Caudate nucleus (tissue), 63 donors: ENCODE measurements at places on chromosomes 5 and 9.

DNA sequence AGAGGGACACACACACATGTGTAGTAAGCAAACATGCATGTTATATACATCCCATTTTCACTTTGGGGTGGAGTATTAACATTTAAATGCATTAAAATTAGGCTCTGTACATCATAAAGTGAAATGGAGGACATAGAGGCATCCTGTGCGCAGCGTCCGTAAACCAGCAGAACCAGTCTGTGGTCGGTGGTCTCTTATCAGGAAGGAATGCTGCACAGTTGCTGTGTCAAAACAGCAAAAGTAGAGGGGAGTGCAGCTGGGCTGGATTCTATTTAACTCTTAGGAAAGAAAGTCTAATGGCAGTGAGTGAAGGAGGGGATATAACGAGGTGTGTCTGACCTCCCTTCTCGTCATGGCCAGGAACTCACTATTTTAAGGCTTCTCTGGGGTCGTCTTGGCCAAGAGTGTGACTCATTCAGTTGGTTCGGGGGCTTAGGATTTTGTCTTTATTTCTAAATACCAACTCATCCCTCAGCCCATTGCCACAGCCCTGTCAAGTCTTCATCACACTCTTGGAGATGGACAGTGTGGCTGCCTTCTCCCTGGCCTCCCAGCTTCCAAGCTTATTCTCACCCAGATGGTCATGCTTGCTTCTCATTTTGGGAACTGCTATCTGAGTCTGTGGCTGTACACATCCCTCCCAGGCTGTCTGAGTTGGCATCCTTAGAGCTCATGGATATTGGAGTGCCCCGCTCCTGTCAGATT, 20.1 kb upstream of the CXCL14 start:
- no peak for DNase-seq

DNA sequence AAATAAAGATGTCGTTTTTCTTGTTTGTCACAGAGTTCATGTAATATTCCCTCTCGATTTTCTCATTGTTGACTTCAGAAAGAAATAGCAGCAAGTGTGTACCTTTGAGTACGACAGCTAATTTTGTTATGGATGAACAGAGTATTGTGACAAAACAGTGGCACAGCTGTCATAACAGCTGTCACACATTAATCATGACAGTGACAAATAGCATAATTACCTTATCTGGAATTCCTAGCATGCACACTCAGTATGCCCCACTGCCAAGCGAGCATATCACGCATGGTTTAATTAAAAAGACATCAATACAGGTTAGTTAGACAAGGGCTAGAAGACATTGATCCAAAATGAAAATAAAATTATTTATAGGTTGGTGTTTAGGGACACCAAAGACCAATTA, 375.1 kb downstream of the SPATA31D1 start:
- DNase-seq: no peak

GRCh38 chr9:71675105-71675856, 93.0 kb downstream of the CEMIP2 start:
- no peak for DNase-seq

DNA sequence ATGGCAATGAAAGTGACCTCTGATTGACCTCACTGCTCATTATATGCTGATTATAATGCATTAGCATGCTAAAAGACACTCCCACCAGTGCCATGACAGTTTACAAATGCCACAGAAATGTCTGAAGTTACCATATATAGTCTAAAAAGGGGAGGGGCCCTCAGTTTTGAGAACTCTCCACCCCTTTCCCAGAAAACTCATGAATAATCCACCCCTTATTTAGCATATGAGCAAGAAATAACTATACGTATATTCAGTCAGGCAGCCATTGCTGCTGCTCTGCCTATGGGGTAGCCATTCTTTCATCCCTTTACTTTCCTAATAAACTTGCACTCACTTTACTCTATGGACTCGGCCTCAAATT, 163.1 kb downstream of the ESM1 start:
- DNase-seq: no peak

GRCh38 chr5:67679184-67679841, 482.7 kb upstream of the CD180 start:
- DNase-seq: no peak

GRCh38 chr5:67490543-67491321, 294.1 kb upstream of the CD180 start:
- no peak for DNase-seq

GRCh38 chr5:139486201-139486600, 3.6 kb upstream of the STING1 start:
- DNase-seq: no peak

- no peak for DNase-seq
Observed at GRCh38 chr9:7273575-7273974, 515.8 kb downstream of the KDM4C start.

- DNase-seq: no peak
Observed at GRCh38 chr9:72577212-72577753, 55.9 kb downstream of the TMC1 start.

DNA sequence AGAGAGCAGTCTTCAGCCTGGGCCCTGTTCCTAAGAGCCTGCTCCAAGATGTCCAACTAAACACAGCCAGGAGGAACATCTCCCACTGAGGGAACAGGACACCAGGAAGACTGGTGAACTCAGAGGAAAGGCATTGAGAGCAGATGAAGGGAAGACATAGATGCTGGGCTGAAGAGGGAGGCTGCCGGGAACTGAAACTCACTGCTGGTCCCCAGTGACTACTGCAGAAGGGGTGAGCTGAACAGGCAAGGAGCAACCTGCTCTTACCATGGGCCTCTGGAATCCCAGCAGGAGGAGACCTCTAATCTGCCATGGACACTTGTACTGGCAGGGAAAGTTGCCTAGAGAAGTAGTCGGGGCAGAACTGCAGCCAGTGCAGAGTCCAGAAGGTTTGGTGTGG, 95.7 kb downstream of the TRPM3 start:
- no peak for DNase-seq

DNA sequence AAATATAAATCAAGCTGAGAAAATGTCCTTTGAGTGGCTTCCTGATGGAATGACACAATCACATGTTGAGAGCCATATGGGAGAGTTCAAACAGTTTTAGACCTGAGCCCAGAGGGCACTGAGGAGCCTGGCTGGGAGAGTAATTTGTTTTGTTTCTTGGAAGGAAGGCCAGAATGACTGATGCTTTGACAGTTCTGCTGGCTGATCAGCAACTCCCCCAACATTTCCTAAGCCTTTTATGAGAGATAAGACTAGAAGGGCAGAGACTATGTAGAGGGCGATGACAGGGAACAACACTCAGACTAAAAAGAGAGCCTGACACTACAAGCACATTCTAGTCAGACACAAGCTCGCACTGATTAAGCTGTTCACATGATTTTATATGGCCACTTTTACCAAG, 169.2 kb downstream of the COX7C start:
- no peak for DNase-seq

- DNase-seq: no peak
Observed at GRCh38 chr5:172077664-172078425, 71.4 kb upstream of the FBXW11 start.

GRCh38 chr5:111738118-111738517, 18.9 kb downstream of the NREP start:
- DNase-seq: no peak

DNA sequence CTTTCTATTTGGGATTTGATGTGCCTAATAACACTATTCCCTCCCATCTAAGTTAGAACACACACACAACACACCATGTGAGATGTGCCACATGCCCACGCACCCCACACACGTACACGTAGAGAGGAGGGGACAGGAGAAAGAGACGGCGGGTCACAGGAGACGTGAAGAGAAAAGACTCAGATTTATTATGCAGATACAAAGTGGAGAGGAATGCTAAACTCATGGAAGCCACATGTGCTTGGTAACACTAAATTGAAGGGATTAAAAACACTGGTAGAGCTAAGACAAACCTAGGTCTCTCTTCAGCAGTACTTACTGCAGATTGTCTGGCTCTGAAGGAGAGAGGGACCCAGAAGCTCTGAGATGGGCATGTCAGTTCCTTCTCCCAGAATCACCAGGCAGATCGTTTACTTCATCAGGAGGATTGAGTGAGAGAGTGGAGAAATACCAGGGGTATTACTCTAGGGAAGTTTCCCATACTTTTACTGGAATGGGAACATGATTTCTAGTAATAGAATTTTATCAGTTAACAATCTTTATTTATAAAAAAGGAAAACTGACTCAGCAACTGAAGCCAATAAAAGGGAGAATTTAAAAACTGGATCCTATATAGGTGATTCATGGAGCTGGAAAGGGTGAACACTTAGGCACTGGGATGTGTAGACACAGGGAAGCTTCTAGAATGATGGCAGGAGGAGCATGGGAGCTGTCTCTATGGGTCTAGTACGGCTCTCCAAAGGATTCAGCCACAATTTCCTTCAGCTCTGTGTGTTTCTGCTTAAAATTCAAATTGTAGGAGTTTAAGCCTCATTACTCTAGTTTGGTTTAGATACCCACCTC, 139.4 kb downstream of the MACIR start:
- DNase-seq: no peak

- DNase-seq: no peak
Observed at GRCh38 chr5:154524181-154524580, 46.2 kb upstream of the HAND1 start.

GRCh38 chr5:58381566-58381965, 78.3 kb downstream of the PLK2 start:
- DNase-seq: no peak

DNA sequence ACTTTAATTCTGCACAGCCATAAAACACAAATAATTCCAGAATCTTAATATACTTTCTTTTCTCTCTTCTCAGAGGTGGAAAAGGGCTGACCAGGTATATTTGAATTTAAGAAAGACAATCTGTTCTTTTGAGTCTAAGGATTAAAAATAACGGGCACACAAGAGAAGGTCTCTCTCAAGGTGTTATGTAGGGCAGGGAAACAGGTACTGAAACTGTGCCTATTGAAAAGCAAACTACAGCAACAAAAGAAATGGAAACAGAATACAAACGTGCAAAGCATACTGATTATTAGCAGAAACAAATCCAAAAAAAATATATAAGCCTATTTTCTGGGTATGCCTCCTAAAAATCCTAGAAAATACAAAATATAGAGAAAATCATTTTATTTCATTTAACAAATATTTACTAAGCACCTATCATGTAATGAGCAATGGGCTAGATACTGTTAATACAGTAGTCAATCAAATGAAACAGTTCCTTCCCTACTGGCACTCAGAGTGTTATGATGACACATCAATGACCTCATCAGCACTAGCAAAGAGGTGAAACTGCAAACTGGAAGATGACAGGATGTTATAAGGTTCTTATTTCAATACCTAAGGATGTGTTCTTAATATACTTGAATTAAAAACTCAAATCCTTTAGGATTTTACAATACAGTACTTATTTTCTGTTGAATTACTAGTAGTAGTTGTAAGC, 87.7 kb downstream of the AUH start:
- DNase-seq: no peak

DNA sequence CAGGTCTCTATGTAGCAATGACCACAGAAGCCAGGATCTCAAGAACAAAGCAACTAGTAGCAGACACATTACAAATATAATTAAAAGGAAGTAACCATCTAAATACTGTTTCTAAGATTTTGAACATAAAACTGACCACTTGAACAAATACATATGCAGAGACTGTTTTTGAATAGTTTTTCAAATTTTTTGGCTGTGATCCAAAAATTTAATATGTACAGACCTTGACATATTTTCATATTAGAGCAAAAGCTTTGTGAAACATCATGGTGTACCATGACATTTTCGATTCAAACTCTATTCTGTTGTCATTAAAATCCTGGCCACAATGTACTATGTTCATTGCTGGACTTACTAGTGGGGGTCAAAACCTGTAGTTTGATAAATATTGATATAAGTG, 126.5 kb downstream of the NUDT12 start:
- DNase-seq: no peak

GRCh38 chr9:124419832-124420489, 4.7 kb upstream of the PSMB7 start:
- DNase-seq: no peak

DNA sequence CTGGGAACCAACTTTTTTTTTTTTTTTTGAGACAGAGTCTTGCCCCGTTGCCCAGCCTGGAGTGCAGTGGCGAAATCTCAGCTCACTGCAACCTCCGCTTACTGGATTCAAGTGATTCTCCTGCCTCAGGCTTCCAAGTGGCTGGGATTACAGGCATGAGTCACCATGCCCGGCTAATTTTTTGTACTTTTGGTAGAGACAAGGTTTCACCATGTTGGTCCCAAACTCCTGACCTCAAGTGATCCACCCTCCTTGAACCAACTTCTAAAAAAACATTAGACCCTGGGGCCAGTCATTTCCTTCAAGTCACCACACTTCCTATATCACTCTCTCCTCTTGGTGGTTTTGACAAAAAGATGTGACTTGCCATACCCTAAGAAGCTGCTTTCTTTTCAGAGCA, 10.9 kb upstream of the SHROOM1 start:
- no peak for DNase-seq

GRCh38 chr9:119709431-119709830, 340.2 kb upstream of the BRINP1 start:
- DNase-seq: no peak

DNA sequence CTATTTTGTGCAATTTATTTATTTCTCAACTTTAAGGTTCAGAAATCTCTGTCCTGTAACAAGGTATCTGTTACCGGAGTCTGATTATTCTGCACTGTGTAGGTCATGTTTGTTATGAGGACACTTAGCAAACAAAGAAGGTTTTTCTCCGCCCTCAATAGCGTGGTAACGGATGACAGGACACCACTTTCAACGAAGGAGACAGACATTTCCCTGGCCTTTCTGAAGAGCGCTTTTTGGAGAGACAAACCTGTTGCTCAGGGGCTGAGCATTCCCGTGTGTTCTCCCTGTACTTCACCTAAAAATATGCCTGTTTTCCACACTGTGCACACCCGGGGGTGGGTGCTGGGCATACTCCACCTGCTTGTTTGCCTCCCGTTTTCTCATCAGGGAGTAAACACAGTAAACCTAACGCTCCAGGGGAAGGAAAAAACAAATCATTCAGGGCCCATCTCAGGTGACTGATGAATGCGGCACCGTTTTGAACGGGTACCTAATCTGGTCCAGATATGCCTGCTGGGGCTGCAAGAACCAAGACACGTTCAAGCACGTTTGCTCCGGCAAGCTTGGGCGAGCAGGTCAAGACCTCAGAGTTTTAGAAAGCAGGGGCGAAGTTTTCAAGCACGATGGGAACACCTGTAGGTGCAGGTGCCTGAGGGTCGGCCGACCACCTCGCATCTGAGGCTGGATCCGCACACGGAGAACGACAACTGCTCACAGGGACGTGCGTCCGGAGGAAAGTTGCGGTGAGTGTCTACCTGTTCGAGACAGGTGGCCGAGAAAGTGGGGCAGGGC, 859 bp downstream of the RETREG1 start:
- DNase-seq: no peak

DNA sequence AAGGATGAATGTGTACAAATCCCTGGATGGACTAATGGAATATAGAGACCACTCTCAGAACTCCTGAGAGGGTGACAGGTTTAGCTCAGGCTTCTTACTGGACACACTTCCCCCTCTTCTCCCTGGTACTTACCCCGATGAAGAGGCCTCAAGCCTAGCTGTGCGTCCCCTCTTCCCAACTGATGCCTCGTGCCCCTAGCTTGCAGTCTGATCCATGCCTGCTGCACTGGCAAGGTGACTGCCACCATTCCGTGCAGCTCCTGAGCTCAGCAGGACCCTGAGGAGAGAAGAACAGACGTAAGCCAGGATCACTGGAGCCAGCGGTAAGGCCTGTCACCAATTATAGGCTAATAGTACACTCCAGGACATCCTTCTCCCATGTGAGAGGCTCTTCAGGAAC, 5.5 kb upstream of the STOML2 start:
- DNase-seq: no peak
